Hindlimb muscle (tissue), 1 donor: ENCODE measurements at places on chromosomes 4 and X. TPM values are rescaled to one million over a fixed set of nuclear protein-coding genes. Genes with fewer than 3 reads are reported as not detected.
A peak's percentile ranks its signal among the peaks of the same experiment; 100 is the strongest.

- no peak for DNase-seq
Measured at GRCh38 chr4:163609019-163609418, 114.5 kb downstream of the TMA16 start.

GRCh38 chr4:8644966-8645752 is 52.6 kb downstream of the CPZ start:
- no peak for DNase-seq

DNA sequence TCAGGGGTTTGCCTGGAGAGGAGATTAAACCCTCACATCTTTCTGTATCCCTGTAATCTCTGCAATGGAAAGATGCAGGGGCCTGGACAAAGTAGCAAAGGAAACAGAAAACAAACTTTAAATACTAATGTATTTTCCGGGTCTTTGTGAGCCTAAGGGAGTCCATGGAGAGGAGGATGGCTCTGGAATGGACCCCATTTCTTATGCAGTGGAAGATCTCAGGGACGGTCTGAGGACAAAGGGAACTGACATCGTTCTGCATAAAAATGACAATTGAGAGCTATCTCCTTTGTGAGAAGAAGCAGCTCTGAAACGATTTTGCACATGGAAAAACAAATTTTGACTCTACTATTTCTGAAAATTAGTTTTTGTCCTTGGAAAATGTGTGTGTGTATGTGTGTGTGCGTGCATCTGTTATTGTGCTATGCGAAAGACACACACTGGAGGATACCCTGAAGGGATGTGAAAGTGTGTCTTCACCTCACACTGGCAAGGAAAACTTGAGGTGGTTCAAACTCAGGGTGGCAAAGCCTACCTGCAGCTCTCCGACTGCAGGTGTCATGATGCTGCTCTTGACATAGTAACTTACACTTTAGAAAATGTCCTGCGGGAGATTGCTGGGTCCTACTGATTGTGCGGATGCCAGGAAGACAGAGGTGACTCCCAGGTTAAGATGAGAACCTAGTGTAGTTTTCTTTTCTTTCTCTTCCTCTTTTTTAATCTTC is 126.4 kb upstream of the JADE1 start:
- DNase-seq = no peak

The NPY5R gene
- polyA plus RNA-seq = not detected

The SPANXA1 gene
- polyA plus RNA-seq = not detected

The MEPE gene
- polyA plus RNA-seq = not detected

- DNase-seq = no peak
Measured at GRCh38 chr4:100782356-100782755, 264.5 kb upstream of the EMCN start.

- DNase-seq = peak; percentile 19
Measured at GRCh38 chr4:31360786-31361185, 640.6 kb downstream of the PCDH7 start.

DNA sequence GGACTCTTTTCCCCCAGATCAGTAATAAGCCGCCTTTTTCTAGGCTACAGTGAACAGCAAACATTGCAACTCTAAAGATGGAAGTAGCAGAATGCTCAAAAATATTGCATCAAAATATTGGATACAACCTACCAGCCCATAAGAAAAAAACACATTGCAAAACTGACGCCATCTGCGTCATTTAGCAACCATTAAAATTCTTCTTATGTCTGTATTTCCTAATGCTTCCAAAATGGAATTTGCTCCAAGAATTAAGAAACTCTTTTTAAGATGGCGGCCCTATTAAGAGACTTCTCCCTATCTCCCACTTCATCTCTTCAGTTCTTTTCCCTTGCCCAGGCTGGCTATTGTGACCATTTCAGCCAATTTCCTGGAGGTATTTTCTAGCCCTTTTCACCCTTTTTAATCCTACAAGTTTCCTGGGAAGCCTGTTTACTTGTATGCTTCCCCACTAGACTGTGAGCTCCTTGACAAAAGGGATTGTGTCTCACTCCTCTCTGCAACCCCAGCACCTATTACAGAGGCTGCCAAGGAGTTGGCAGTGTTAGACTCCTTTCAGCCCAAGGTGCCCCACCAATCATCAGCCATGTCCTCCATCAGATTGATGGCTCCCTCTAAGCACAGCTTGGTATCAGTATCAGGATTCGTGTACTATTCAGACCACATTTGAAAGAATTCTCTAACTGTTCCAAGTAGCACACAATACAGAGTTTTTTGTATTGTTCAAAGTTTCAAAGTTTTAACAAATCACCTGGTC is 4.4 kb downstream of the GPC3 start:
- DNase-seq = no peak
